D721Med (cell line): ENCODE measurements at places on chromosomes 11 and 22.
A peak's percentile ranks its signal among the peaks of the same experiment; 100 is the strongest.

DNA sequence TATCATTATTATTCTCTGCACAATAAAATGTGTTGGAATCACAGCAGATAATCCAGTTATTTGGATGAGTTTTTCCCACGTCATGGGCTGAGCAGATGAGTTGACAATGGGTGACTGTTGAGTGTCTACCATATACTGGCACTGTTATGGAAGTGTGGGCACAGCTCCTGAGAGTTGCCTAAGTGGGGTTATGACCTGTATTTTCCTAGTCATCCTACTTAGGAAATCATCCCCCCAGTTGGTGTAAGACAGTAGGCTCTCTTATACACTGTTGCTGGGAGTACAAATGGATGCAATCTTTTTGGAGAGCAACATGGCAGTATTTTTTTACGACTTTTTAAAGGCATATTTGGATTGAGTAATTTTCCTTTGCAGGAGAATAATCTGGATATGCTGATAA lies 66.4 kb downstream of the TRAF6 start:
- DNase-seq, result no peak

DNA sequence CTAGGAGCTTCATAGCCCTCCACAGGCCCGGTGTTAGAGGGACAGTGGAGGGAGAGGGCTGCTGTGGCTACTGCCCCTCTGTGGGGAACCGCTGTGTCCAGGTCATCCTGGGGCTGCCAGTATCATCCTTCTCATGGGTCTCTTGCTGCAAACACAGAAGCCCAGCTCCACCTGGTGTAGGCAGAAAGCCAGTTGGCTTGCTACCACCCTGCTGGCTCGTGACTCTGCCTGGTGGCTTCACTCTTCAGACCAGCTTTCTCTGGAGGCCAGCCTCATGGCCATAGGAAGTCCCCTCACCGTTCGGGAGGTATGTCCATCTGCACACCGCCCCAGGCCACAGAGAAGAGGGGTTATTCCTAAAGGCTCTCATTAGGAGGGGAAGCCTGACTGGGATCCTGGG lies 19.4 kb upstream of the SUSD2 start:
- no peak for DNase-seq

GRCh38 chr22:19696504-19697276 lies 17.6 kb upstream of the SEPTIN5 start:
- no peak for DNase-seq

DNA sequence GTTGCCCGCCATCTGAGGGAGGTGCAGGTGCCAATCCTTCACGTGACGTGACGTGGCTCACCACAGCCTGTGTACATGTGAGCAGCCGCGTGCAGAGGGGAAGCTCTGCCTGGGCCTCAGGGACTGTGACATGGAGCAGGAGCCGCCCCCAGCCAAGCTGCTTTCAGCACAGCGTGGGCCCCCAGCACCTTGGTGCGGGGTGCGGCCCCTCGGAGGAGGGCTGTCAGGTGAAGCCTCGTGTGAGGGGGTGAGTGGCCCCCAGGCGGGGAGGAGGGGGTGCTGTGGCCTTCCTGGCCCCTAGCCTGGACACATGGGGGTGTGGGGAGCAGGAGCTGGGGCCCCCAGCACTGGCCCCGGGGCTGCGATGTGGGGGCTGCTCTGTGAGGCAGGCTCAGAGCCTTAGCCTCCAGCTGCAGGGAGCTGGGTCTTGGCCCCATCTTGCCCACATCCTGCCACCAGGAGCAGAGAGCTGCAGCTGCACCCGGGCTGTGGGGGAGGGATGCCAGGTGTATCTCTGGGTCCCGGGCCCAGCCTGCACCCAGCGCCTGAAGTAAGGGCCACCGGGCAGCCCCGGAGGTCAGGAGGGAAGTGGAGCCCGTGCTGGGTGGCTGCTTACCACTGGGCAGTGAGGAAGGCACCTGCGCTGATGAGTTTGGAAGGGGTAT lies at the start of gene ADORA2A:
TSS of gene ADORA2A (plus strand) at position 100 of the 665 bp plus-strand sequence. CDS start 5,806 bp downstream, outside the sequence.
- DNase-seq, result no peak

GRCh38 chr11:130023204-130023603 lies 20.6 kb upstream of the PRDM10 start:
- no peak for DNase-seq

- no peak for DNase-seq
Measured at GRCh38 chr11:124823512-124824376, 23.5 kb upstream of the MSANTD2 start.

- DNase-seq, result peak; percentile 25
Measured at GRCh38 chr22:30606455-30607299, at the start of gene TCN2. TCN2 (plus strand) TSS chr22:30607174; CDS start chr22:30607332, 158 bp downstream.

- no peak for DNase-seq
Measured at GRCh38 chr11:41306431-41306830, 153.0 kb downstream of the LRRC4C start.

- DNase-seq, result no peak
Measured at GRCh38 chr11:75867778-75868374, 52.9 kb downstream of the UVRAG start.

DNA sequence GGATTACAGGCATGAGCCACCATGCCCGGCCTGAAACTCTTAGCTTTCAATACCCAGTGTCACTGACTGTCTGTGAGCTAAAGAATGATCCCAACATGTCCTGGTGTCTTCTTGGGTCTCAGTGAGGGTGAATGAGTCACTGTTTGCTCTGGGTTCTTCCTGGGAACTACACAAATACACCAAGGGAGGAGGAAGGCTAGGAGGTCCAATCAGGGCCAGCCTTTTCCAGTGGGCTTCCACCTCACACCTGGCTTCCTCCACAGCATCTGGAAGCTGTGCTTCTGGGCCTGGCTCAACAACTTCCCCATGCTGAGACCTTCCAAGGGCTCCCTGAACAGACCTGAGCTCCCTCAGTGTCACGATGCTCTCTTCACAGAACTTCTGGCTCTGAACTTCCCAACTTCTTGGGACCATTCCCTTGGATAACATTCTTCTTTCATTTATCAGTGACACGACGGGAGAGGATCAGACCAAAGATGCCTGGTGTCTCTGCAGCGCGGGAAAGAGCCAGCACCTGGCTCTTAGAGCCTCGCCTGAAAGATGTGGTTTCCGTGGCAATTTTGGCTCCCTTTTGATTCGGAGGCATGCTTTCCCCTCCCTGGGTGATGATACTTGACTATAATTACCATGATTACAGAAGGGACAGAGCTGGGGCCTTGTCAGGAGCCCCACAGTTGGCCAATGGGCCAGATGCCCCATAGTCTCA lies 22.3 kb upstream of the CHRM4 start:
- DNase-seq, result no peak

DNA sequence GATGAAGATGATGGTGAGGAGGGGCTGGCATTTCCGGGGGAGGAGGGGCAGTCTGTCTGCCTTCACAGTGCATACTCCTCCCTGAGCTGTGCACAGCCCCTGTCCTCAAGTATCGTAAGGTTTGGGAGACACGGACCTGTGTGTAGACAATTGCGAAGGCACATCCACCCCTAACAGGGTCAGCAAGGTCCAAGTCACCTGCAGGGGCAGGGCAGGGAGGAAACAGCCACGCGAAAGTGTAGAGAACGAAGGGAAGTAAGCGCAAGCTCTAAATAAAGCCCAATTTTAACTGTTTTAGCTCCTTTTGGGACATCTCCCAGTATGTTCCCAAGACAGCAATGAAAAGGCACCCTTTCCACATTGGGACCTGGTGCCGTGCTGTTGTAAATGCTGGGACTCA lies 448.2 kb downstream of the TBC1D22A start:
- no peak for DNase-seq

- DNase-seq, result no peak
Measured at GRCh38 chr11:68938816-68939582, 35.3 kb downstream of the IGHMBP2 start.

GRCh38 chr11:120629407-120630080 lies 118.0 kb downstream of the GRIK4 start:
- DNase-seq, result no peak

DNA sequence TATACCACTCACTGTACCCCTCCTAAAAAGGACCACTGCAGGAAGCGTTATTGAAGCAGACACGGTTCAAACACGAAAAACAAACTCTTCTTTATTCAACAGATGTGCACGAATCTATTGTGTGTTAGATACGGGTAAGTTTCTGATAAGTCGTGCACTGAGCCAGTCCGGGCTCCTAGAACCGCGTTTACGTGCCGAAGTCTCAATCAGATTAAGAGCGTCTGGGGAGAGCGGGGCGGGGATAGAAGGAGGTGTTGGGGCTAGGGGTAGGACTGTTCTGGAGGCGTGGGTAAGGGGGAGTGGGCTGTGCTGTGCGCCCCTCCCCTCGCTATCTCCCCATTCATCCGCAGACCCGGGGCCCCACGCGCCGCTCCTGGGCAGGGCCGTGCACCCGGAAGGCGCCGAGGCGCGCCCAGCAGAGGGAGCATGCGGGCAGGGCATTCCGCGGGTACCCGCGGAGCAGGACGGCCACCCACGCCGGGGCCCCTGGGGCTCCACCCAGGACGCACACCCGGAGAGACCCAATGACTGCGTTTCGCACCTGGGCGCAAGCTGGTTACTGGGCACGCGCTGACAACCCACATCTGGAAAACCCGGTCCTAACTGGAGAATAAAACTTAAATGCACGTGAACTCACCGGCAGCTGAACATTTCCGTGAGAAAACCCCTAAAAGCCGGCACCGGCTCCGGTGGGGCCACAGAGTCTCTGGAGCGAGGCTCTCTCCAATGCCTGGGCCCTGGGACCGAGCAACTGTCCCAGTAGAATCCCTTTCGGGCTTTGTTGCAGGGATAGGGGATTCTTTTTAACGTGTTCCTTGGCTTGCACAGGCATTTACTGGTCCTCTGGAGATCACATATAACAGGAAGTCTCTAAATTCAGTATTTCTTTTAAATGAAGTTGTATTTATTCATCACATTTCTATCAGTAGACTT lies 40.6 kb downstream of the WEE1 start:
- DNase-seq, result peak; percentile 26

DNA sequence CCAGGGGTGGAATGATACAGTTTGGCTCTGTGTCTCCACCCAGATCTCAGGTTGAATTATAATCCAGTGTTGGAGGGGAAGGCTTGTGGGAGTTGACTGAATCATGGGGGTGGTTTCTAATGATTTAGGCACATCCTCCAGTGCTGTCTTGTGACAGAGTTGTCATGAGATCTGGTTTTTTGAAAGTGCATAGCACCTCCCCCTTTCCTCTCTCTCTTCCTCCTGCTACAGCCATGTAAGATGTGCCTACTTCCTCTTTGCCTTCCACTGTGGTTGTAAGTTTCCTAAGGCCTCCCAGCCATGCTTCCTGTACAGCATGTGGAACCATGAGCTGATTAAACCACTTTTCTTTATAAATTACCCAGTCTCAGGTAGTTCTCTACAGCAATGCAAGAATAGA lies 45.1 kb downstream of the THAP12 start:
- DNase-seq, result no peak

GRCh38 chr11:114559425-114560310 lies at the start of gene NXPE1:
NXPE1 (minus strand) TSS chr11:114559881; CDS start chr11:114551201, 8,680 bp downstream.
- no peak for DNase-seq

DNA sequence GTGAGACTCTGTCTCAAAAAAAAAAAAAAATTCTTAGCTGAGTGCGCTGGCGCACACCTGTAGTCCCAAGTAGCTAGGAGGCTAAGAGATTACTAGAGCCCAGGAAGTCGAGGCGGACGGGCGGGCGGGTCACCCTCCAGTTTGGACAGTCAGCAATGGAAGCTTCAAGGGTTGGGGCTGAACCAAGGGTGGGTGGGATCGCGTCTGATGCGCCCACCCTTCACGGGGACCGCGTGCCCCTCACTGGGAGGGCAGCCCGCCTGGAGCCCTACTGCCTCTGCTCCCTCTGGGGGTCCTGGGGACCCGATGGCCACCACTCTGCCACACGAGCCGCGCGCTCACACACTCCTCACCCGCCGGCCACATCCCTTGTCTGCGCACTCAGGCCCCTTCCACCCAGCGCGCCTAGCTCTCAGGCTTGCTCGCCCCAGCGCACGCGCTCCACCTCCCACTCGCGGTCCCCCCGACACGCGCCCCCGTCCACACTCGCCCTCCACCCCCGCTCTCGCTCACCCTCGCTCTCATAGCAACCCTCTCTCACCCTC lies 494 bp downstream of the CHID1 start:
- DNase-seq, result no peak

- DNase-seq, result no peak
Measured at GRCh38 chr11:15944460-15944859, 411.9 kb downstream of the SOX6 start.

DNA sequence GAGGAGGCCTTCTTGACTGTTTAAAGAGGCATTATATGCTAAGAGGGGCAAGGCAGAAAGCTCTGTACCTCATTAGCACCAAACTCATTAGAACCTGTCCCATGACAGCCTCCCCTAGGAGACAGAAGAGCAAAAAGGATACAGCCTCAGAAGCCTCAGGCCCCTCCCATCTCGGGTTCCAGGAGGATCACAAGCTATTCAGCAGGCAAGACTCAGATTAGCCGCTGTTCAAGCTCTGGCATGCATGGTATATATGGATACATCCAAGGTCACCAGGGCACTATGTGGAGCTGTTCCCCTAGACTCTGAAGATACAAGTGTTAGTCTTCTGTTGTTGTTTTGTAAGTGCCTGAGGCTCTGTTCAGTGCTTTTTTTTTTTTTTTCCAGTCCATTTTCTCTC lies 32.1 kb downstream of the ATXN10 start:
- DNase-seq, result no peak

- DNase-seq, result no peak
Measured at GRCh38 chr11:116420770-116421528, 351.8 kb downstream of the BUD13 start.
